RWPE2 (cell line): ENCODE measurements at places on chromosomes 5 and 9.
A peak's percentile ranks its signal among the peaks of the same experiment; 100 is the strongest.

GRCh38 chr5:42985129-42986037 lies 54.7 kb downstream of the ANXA2R start:
- H3K27ac ChIP-seq: peak overlapping the region; percentile 97
- peaks cover 47% of the 10 kb centered on the region for H3K4me1 ChIP-seq
- no peaks in the 10 kb centered on the region for H3K36me3 ChIP-seq
- no peaks in the 10 kb centered on the region for H3K27me3 ChIP-seq

- H3K4me3 ChIP-seq: no peak overlapping the region
- H3K27ac ChIP-seq: no peak overlapping the region
- DNase-seq: no peak
- H3K4me1 ChIP-seq: no peaks in the 10 kb centered on the region
Measured at GRCh38 chr5:101482931-101483330, 579.8 kb upstream of the ST8SIA4 start.

GRCh38 chr5:106454651-106455415 lies 1215.9 kb downstream of the EFNA5 start:
- peak overlapping the region; percentile 31 for H3K27ac ChIP-seq
- H3K27me3 ChIP-seq: no peaks in the 10 kb centered on the region
- no peak for DNase-seq
- no peak overlapping the region for H3K4me3 ChIP-seq
- H3K4me1 ChIP-seq: peaks cover 9% of the 10 kb centered on the region
- H3K36me3 ChIP-seq: no peaks in the 10 kb centered on the region

GRCh38 chr9:112848316-112849151 lies 42.1 kb downstream of the SLC46A2 start:
- H3K27me3 ChIP-seq: no peaks in the 10 kb centered on the region
- H3K36me3 ChIP-seq: no peaks in the 10 kb centered on the region
- DNase-seq: no peak

- H3K36me3 ChIP-seq: no peaks in the 10 kb centered on the region
- no peak for DNase-seq
- no peaks in the 10 kb centered on the region for H3K27me3 ChIP-seq
- H3K27ac ChIP-seq: no peak overlapping the region
Measured at GRCh38 chr5:120817044-120817985, 353.2 kb downstream of the PRR16 start.

GRCh38 chr9:72557549-72557948 lies 36.1 kb downstream of the TMC1 start:
- no peaks in the 10 kb centered on the region for H3K27me3 ChIP-seq
- peaks cover 29% of the 10 kb centered on the region for H3K4me1 ChIP-seq
- no peak overlapping the region for H3K4me3 ChIP-seq
- H3K27ac ChIP-seq: peak overlapping the region; percentile 61
- H3K36me3 ChIP-seq: no peaks in the 10 kb centered on the region

- no peaks in the 10 kb centered on the region for H3K27me3 ChIP-seq
- no peak overlapping the region for H3K4me3 ChIP-seq
- H3K27ac ChIP-seq: no peak overlapping the region
- no peak for DNase-seq
Measured at GRCh38 chr9:15977438-15977837, 424.6 kb downstream of the CCDC171 start.

- H3K27ac ChIP-seq: peak overlapping the region; percentile 68
- H3K27me3 ChIP-seq: no peaks in the 10 kb centered on the region
- H3K4me3 ChIP-seq: peak overlapping the region; percentile 84
- no peaks in the 10 kb centered on the region for H3K4me1 ChIP-seq
- no peaks in the 10 kb centered on the region for H3K36me3 ChIP-seq
Measured at GRCh38 chr9:74953235-74953751, 581 bp upstream of the C9orf40 start.

DNA sequence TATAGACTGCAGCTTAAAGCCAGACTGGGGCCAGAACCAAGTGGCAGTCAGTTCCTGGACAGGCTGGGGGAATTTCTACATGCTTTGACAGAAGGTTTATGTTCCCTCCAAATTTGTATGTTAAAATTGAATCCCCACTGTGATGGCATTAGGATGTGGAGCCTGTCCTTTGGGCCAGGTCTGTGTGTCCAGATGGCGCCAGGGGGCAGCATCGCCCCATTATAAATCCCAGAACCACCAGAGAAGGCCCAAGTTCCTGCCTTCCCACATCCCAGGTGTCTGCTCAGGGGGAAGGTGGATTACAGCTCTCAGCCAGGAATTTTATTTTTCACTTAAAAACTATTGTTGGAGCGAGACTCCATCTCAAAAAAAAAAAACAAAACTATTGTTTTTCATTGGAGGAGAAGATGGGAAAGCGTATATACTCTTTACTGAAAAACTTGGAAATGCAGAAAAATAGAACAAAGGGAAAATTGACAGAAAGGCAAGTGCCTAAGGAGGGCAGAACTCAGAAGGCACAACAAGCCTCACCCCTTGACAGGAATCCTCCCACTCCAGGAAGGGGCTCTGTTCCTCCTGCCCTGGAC lies 5.0 kb downstream of the IL3 start:
- H3K4me3 ChIP-seq: no peak overlapping the region
- peak; percentile 75 for DNase-seq

DNA sequence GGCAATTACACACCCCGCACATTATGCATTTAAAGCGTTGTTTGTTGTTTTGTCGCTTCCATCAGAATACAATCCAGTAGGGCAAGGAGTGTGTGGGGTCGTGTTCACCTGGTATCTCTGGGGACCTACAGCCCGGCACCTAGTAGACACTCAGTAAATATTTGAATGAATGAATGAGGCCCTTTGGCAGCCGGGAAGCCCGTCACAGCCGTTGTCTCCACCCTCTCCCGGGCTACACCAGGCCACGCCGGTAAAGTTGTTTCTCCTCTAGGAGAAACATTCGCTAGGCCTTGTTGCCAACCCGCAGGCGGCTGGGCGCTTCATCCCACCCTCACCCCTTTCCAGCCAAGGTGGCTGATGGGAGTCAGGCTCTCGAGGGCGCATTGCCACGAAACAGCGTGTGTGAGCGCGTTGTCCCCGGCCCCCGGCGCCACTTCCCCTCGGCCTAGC lies 876 bp upstream of the JAK2 start:
- peak overlapping the region; percentile 73 for H3K27ac ChIP-seq
- no peaks in the 10 kb centered on the region for H3K36me3 ChIP-seq
- peaks cover 13% of the 10 kb centered on the region for H3K4me1 ChIP-seq
- no peaks in the 10 kb centered on the region for H3K27me3 ChIP-seq
- DNase-seq: no peak

GRCh38 chr9:89234205-89235067 lies 55.8 kb upstream of the SHC3 start:
- peaks cover 43% of the 10 kb centered on the region for H3K27me3 ChIP-seq
- no peak overlapping the region for H3K27ac ChIP-seq
- no peaks in the 10 kb centered on the region for H3K36me3 ChIP-seq
- H3K4me3 ChIP-seq: no peak overlapping the region

- no peaks in the 10 kb centered on the region for H3K36me3 ChIP-seq
- H3K27ac ChIP-seq: no peak overlapping the region
- no peak overlapping the region for H3K4me3 ChIP-seq
- no peak for DNase-seq
Measured at GRCh38 chr5:17336054-17336453, 118.6 kb downstream of the BASP1 start.

GRCh38 chr9:89465001-89465451 lies 32.9 kb downstream of the SEMA4D start:
- no peak for DNase-seq
- H3K27ac ChIP-seq: no peak overlapping the region
- no peaks in the 10 kb centered on the region for H3K36me3 ChIP-seq
- H3K4me3 ChIP-seq: no peak overlapping the region
- H3K27me3 ChIP-seq: no peaks in the 10 kb centered on the region

DNA sequence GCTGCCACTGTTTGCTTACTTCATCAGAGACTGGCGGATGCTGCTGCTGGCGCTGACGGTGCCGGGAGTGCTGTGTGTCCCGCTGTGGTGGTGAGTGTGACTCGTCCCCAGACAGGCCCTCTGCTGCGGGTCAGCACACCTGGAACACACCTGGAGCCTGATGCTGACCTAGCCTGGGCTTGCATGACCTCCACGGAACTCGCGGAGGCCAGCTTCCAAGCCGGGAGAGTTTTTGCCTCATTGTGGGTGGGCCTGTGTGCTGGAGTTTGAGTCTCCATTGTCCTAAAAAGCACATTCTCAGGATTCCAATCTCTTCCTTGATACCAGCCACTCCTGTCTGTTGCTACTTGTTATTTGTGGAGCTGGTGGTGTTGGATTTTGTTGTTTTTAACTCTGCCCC lies 28.1 kb downstream of the SLC22A4 start:
- H3K36me3 ChIP-seq: peaks cover 29% of the 10 kb centered on the region
- no peak overlapping the region for H3K27ac ChIP-seq
- H3K4me3 ChIP-seq: no peak overlapping the region
- no peak for DNase-seq
- no peaks in the 10 kb centered on the region for H3K4me1 ChIP-seq

DNA sequence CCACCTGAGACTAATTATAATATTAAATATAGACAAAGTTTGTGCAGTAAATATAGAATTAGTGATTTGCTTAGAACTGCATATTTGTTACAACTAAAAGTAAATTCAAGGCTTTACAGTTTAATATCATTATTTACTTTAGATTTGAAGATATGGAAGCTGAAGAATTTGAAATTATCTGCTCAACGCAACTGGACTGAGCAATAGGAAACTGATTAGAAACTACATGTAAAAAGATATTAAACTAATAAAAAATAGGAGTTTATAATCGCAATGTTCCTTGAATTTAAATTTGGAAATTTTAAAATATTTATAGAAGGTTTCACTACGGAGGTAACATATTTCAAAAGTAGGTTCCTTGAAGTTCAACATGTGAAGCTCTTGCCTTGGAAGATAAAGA lies 55.2 kb downstream of the CDH10 start:
- no peak for DNase-seq
- peaks cover 3% of the 10 kb centered on the region for H3K27me3 ChIP-seq
- H3K4me1 ChIP-seq: no peaks in the 10 kb centered on the region
- no peak overlapping the region for H3K27ac ChIP-seq
- H3K4me3 ChIP-seq: no peak overlapping the region

DNA sequence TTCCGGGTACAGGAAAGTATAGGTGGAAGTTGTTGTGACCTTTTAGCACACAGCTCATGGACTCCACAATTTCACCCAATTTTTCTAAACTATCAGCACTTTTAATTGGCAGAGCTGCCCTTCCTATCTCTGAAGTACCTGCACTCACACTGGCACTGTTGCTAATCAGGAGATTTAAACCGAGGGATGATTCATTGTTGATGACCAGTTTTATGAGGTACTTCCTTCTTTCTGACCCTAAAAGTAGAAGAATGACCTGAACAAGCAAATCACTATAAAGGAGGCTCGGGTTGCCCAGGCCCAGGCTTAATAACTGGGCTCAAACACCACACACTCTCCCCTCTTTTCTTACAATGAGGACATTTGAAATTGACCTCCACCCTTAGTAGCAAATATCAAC lies 105.9 kb downstream of the KCNN2 start:
- H3K4me3 ChIP-seq: no peak overlapping the region
- no peak for DNase-seq

GRCh38 chr5:57576317-57576716 lies 93.7 kb upstream of the ACTBL2 start:
- no peaks in the 10 kb centered on the region for H3K36me3 ChIP-seq
- DNase-seq: no peak
- no peak overlapping the region for H3K27ac ChIP-seq
- no peak overlapping the region for H3K4me3 ChIP-seq
- H3K27me3 ChIP-seq: no peaks in the 10 kb centered on the region

GRCh38 chr5:137252512-137252911 lies 246.6 kb downstream of the SPOCK1 start:
- DNase-seq: no peak
- H3K4me3 ChIP-seq: no peak overlapping the region
- H3K27me3 ChIP-seq: no peaks in the 10 kb centered on the region
- peaks cover 5% of the 10 kb centered on the region for H3K4me1 ChIP-seq
- H3K36me3 ChIP-seq: no peaks in the 10 kb centered on the region

GRCh38 chr5:34738381-34738780 lies 82.3 kb downstream of the RAI14 start:
- H3K27ac ChIP-seq: no peak overlapping the region
- DNase-seq: no peak
- H3K4me3 ChIP-seq: no peak overlapping the region
- no peaks in the 10 kb centered on the region for H3K27me3 ChIP-seq
- H3K4me1 ChIP-seq: peaks cover 11% of the 10 kb centered on the region
- peaks cover 8% of the 10 kb centered on the region for H3K36me3 ChIP-seq

GRCh38 chr5:1883120-1883924 lies 597 bp upstream of the IRX4 start:
- H3K27me3 ChIP-seq: no peaks in the 10 kb centered on the region
- peaks cover 21% of the 10 kb centered on the region for H3K36me3 ChIP-seq
- H3K4me3 ChIP-seq: peak overlapping the region; percentile 83
- DNase-seq: peak; percentile 83

DNA sequence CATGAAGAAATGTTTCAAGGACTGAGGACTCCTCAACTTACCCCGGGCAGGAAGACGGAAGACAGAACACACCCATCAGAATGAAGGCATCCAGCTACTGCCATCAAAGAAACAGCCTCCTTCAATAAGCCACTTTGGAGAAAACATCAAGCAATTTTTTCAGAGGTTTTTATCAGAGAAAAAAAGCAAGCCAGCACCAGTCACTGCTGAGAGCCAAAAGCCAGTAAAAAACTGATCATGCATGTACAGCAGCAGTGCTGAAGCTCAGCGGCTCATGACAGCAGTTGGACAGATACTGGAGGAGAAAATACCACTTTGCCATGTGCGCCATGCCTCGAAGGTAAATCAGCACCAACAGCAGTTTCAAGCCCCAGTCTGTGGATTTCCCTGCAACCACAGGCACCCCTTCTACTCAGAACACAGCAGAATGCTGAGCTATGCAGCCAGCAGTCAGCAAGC lies 10.1 kb upstream of the ZNF484 start:
- H3K4me3 ChIP-seq: no peak overlapping the region
- no peaks in the 10 kb centered on the region for H3K36me3 ChIP-seq
- DNase-seq: no peak
- H3K27ac ChIP-seq: no peak overlapping the region

GRCh38 chr5:145283141-145283810 lies 551.9 kb downstream of the PRELID2 start:
- no peak overlapping the region for H3K4me3 ChIP-seq
- no peak for DNase-seq
- no peaks in the 10 kb centered on the region for H3K27me3 ChIP-seq
- H3K27ac ChIP-seq: no peak overlapping the region

- DNase-seq: no peak
- no peak overlapping the region for H3K4me3 ChIP-seq
- H3K36me3 ChIP-seq: 0 out of 2 replicates have a peak, but pooled peaks cover 2% of the 10 kb centered on the region
- peaks cover 11% of the 10 kb centered on the region for H3K4me1 ChIP-seq
- no peaks in the 10 kb centered on the region for H3K27me3 ChIP-seq
Measured at GRCh38 chr5:139147483-139148087, 50.6 kb downstream of the SIL1 start.

DNA sequence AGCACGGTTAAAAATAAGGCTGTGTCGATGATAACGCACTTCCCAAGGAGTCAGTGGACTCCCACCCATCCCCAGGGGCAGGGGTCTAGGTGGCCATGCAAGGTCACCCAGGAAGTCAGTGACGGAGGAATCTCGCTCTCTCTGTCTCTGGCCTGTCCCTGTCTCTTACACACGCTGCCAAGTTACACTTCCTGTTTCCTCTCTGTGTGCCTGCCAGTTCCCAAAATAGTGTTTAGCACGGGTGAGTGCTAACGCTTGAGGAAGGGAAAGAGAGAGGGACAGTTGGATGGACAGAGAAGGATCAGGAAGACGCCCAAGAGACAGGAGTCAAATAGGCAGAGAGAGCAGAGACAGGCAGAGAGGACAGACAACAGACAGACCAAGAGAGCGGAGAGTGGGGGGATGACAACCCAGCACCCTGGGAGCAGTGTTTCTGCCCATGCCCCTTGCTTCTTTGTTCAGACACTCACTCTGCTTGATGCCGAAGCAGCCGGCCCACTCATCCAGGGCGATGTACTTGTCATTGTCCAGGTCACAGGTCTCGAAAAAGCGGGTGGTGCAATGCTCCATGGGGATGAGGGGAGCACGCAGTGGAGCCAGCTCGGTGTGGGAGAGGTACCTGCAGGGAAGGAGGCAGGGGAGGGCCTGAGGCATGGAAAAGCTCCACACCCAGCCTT lies 23.0 kb downstream of the SPARC start:
- peaks cover 62% of the 10 kb centered on the region for H3K36me3 ChIP-seq
- H3K27ac ChIP-seq: peak overlapping the region; percentile 24
- no peaks in the 10 kb centered on the region for H3K27me3 ChIP-seq
- no peak for DNase-seq
